HEK293T (cell line): ENCODE measurements at places on chromosomes 16 and 17.

DNA sequence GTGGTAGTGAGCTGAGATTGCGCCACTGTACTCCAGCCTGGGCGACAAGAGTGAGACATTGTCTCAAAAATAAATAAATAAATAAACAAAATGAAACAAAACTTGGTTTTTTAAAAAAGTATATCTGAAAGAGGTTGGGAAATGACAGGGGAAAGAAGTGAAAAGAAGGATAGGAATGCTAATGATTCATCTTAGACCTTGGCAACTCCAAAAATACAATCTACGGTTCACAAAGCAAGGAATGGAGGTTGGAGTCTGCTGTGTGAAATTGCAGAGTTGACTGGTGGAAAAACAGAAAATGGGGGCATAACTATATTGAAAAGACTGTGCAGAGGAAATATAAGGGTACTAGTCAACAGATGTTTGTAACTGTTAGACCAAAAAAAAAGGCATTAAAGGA lies 40.0 kb upstream of the CD300E start:
- DNase-seq, result no peak

- DNase-seq, result peak; percentile 46
Observed at GRCh38 chr16:87575027-87575804, 27.1 kb upstream of the JPH3 start.

GRCh38 chr16:51003850-51004566 lies 147.1 kb downstream of the SALL1 start:
- DNase-seq, result no peak

GRCh38 chr16:67430977-67431774 lies at the start of gene HSD11B2:
Gene HSD11B2 (plus strand): TSS chr16:67431121. CDS start chr16:67431249, 128 bp downstream.
- DNase-seq, result peak; percentile 65

- DNase-seq, result no peak
Observed at GRCh38 chr16:70605283-70605657, 41.1 kb upstream of the IL34 start.

DNA sequence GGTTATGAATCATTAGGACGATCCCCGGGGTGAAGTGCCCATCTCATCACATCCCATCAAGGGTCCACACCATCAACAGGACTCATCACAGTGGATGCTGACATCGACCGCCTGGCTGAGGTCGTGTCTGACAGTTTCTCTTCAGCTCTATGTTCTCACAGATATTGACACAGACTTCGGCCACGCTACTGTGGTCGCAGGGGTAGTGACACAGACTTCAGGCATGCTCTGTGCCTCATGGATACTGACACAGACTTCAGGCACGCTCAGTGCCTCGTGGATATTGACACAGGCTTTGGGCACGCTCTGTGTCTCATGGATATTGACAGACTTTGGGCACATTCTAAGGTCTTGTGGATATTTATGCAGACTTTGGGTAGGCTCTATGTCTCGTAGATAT lies 50.1 kb downstream of the KLHDC4 start:
- no peak for DNase-seq

DNA sequence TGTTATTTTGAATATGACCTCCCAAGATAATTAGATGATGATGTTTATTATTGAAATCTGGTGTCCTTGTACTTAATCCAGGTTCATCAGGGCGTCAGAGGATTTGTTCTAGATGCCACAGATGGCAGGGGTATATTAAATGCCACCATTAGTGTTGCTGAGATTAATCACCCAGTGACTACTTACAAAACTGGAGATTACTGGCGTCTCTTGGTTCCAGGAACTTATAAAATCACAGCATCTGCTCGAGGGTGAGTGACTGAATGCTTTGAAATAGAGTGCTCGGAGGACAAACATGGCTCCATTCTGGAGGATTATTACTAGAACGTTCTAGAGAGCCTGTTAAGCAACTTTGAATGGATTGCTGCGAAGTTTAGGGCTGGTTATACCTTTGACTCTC lies 33.5 kb upstream of the GOSR1 start:
- no peak for DNase-seq

GRCh38 chr17:50656509-50656908 lies 21.8 kb downstream of the ABCC3 start:
- no peak for DNase-seq
